ENCODE measurements at places on chromosomes 2 and 18.

GRCh38 chr2:181311837-181312236 is 145.3 kb upstream of the ITGA4 start:
- no peak for DNase-seq

DNA sequence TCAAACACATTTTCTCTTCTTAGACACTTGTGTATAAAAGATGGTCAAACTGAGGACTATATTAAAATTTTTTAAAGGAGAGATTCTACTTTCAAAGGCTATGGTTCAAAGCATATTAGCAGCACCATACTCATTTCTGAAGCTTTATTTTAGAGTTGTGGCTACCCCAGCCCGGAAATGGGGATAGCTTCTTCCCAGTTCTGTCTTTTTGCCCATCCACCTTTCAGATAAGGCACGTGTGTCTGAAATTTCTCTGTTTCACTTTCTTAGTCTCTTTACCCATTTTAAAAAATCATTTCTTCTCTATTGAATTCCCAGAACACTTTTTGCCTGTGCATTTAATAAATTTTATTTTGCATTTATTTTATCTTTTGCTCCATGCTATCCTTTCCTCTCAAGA is 431.5 kb downstream of the RNF144A start:
- DNase-seq: no peak

DNA sequence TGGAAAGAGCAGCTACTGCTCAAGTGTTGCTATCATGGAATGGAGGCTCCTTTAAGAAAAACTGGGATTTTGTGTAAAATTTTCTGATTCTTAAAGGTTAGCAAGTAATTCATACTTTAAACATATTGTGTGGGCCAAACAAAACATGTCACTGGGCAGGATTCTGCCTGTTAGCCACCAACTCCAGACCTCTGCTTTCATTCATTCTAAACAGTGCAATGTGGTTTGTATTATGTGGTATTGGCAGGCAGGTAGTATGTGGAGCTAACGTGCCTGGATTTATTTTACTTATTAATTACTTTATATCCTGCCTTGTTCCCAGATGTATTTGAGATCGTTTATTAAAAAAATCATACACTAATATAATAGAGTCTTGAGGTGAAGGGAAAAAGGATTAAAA is 1521.3 kb upstream of the ACVR2A start:
- DNase-seq: no peak

- no peak for DNase-seq
These were observed 16.4 kb downstream of the MAP3K19 start for GRCh38 chr2:135030826-135031225.

GRCh38 chr18:45713239-45713638 is 10.7 kb upstream of the SLC14A1 start:
- no peak for DNase-seq

GRCh38 chr2:30647752-30648457 is 159.3 kb downstream of the CAPN13 start:
- no peak for DNase-seq

- no peak for DNase-seq
These were observed 128.2 kb downstream of the MIB1 start for GRCh38 chr18:21868770-21869169.

DNA sequence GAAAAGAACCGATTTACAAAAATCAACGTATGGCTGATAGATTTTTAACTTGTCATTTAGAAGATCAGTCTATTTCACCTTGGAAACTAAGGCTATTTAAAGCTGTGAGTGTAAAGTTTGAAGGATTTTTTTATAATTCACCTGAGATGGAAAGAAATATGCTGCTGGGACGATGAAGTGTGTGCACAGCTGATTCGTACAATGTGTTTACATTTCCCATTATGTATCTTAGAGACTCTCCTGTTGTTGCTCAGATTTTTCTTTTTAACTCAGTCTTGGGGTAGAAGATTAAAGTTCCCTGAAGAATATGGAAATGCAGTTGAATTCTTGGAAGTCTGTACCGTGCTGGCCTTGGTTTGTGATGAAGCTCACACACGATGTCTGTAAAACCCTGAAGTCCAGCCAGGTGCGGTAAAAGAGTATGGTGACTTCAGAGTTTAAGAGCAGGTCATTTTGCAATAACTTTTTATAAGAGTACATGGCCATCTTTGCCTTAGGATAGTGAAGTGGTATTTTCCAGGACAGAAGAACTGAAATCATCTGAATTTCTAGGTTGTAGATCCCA is 250.1 kb downstream of the PRKCE start:
- DNase-seq: no peak

GRCh38 chr2:41521211-41521610 is 526.6 kb upstream of the PKDCC start:
- no peak for DNase-seq

DNA sequence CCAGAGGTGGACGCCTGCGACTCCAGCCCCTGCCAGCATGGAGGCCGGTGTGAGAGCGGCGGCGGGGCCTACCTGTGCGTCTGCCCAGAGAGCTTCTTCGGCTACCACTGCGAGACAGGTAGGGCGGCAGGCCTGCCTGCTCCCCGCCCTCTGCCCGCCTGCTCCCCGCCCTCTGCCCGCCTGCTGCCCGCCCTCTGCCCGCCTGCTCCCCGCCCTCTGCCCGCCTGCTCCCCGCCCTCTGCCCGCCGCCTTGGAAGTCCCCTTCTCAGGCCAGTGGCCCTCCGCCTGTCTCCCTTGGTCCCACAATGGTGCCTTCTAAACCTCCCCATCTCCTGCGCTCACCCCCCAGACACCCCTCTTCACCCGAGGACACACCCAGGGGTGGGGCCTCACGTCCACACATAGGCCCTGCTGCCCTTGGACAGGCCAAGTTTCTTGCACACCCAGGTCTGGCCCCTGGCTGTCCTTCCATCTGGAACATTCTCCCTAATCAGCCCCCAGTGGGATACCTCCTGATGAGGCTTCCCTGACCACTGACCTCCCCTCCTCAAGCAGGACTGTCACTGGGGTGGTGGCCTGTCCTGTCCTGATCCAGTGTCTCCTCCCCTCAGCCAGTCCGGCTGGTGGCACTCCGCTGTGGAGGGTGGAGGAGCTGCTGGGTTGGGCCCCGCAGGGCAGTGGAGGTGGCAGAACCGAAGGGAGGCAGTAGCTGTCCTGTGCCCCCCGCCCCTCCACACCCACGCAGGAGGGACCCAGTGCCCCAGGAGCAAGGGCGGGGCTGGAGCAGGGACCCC is 37.9 kb downstream of the MTERF4 start:
- no peak for DNase-seq

- DNase-seq: peak; percentile 66
These were observed 935 bp upstream of the RAMP1 start for GRCh38 chr2:237858294-237859081.

- peak; percentile 69 for DNase-seq
These were observed 817.4 kb upstream of the ACVR2A start for GRCh38 chr2:147027436-147027835.

GRCh38 chr2:120586507-120587278 is 149.0 kb upstream of the GLI2 start:
- no peak for DNase-seq

- DNase-seq: no peak
These were observed 7.4 kb upstream of the ANKRD62 start for GRCh38 chr18:12086249-12086648.

DNA sequence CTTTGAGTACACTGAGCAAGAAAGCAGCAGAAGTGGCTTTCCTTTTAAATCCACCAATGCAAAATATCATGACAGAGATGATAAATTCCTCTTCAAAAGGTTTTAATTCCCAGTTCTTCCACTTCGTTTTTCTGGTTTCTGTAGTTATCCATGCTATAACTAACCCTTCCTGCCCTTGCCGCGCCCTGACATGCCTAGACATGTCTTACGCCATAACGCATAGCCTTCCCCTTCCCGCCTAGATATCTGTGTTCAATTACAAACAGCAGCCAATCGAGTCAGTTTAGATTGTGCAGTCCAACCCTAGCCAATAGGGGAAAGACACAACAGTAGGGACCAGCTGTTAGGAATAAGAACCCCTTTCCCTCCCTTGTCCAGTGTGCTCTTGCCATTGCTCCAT is 16.1 kb downstream of the PRPF40A start:
- DNase-seq: no peak

GRCh38 chr2:102505290-102505689 is 32.3 kb downstream of the SLC9A4 start:
- DNase-seq: peak; percentile 45

- no peak for DNase-seq
These were observed 4.0 kb downstream of the FARSB start for GRCh38 chr2:222651718-222652418.

- no peak for DNase-seq
These were observed 883 bp upstream of the EHBP1 start for GRCh38 chr2:62704654-62705006.

- no peak for DNase-seq
These were observed 101.2 kb downstream of the FSHR start for GRCh38 chr2:49053156-49053555.

DNA sequence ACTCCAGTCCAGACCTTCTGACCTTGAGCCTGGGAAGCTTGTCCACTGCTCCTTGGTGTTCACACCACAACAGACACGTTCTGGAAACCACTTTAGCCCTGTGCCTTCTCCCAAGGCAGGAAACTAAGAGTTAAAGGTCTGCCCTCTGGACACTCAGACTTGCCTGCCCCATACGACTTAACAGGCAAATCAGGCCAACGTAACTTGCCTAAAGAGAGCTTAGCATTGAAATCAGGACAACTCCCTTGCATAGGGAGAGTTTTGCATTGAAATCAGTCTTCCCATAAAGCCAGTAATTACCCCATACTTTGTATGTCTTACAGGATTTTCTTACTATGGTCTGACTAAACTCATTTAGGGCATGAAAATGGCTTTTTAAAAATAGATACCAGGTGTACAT is 18.5 kb downstream of the NFE2L2 start:
- no peak for DNase-seq

DNA sequence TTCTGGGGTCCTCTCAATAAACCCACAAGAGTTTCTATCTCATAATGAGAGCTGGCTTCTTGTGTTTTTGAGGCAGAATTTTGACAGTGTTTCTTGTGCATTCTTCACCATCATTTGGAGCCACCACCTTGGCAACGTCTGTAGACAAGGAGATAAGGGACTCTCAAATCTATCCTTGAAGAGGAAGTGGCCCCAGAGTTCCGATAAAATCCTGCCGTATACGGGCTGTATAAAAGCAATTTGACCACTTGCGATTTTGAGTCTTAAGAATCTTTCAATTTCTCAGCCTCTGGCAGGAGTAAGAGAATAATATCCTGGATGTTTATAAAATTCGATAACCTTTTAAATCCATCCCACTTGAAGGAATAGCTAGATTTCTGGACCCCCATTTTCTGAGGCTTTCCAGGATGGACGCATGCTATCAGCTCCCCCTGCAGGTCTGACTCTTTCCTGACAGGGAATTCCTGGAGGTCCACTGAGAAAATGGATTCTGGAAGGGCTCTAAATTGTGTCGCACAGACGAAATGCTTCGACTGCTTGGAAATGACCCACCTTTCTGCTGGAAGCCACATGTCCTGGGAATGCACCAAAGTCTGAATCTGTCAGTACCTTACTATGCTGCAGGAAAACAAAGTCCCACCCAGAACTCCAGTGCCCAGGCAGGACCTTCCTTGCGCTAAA is 54.1 kb downstream of the E2F6 start:
- DNase-seq: peak; percentile 56

- no peak for DNase-seq
These were observed 293.1 kb upstream of the ERBB4 start for GRCh38 chr2:212831671-212832199.

DNA sequence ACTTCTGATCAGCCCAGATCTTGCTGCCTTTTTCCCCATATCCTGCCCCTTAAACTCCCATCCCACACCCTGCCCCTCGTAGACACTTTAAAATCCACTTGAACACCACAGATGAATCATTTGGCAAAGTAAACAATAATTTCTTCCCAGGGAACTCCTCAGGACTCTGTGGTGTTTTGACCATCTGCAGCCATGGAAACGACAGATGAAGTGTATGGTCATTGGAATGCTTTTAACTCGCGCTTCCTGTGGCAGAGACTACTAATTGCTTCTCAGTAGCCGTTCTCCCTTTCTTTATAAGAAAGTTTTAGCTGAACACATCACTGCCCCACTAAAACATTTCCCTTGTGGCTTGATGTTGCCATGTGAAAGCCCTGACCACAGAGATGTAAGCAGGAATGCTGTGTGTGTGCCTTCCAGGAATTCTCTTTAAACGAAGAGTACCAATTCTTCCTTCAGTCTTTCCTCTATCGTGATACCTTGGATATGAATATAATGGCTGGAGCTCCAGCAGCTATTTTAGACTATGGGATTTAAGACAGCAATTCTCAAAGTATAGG is 92.7 kb upstream of the PARD3B start:
- peak; percentile 87 for DNase-seq

- no peak for DNase-seq
These were observed 66.7 kb upstream of the DNAJC10 start for GRCh38 chr2:182649316-182649715.

- no peak for DNase-seq
These were observed 21.0 kb upstream of the SANBR start for GRCh38 chr2:61044636-61045035.

GRCh38 chr2:168608796-168609195 is 152.7 kb downstream of the CERS6 start:
- no peak for DNase-seq

GRCh38 chr2:160389875-160390274 is 103.7 kb downstream of the RBMS1 start:
- DNase-seq: no peak

- no peak for DNase-seq
These were observed 4.6 kb downstream of the LAMA3 start for GRCh38 chr18:23693846-23694245.

DNA sequence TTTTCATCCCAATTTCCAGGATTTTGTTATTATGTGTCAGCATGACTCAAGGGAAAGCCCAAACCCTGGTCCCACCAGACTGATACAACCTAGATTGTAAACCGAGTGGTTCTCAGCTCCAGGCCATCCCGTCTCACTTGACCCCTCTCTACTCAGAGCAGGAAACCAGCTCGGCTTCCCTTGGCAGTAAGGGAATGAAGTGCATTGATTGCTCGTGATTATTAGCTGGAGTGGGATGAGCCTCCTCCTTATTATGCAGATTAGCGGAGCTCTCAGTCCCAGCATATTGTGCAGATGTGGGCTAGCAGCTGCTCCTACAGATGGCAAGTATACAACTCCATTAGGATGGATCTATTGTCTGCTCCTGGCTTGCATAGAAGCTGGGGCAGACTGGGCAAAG is 167.6 kb downstream of the LNPK start:
- no peak for DNase-seq

GRCh38 chr2:583666-584065 is 93.5 kb downstream of the TMEM18 start:
- DNase-seq: no peak

DNA sequence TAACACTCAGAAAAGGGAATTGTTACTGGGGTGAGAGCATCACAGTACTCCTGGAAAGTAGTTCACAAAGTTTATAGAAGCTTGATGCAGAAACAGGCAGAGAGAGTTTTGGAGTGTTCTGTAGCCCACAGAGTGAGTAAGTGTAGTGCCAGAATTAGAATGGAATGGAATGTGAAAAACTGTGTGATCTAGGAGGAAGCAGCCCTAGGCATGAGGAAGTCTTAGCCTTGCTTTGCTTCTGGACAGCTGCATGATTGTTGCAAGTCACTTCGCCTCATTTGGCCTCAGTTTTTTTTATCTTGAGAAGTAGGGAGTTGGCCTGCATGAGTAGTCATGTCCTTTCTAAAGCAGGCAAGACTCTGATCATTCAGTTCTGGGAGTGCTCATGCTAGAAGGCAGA is 10.9 kb downstream of the SERPINB12 start:
- no peak for DNase-seq
